AG09309 (cell line): ENCODE measurements at places on chromosomes 5 and 9.

- no peak for DNase-seq
Measured at GRCh38 chr5:39360471-39361111, 3.7 kb downstream of the C9 start.

GRCh38 chr9:125663127-125663526 lies 43.9 kb downstream of the MAPKAP1 start:
- no peak for DNase-seq

GRCh38 chr5:149221326-149221725 lies 50.3 kb upstream of the AFAP1L1 start:
- DNase-seq: peak; percentile 17

DNA sequence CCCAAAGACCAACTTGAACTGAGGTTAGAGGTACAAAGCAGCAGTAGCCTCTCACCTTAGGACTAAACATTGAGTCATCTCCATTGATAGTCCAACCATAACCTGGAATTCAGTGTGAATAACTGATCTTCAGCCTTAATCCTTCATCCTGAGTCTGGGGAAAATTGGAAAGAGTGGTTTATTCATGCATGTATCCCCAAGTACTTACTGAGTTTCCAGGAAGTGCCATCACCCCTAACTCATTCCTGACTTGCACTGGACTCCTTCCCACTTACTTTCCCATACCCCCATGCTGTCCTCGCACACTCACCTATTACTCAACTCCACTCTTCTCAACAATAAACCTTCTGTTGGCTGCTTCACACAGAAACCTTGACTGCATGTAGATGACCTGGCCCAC lies 161.4 kb upstream of the ZNF462 start:
- no peak for DNase-seq

GRCh38 chr5:172741206-172741582 lies 29.8 kb downstream of the DUSP1 start:
- DNase-seq: no peak

DNA sequence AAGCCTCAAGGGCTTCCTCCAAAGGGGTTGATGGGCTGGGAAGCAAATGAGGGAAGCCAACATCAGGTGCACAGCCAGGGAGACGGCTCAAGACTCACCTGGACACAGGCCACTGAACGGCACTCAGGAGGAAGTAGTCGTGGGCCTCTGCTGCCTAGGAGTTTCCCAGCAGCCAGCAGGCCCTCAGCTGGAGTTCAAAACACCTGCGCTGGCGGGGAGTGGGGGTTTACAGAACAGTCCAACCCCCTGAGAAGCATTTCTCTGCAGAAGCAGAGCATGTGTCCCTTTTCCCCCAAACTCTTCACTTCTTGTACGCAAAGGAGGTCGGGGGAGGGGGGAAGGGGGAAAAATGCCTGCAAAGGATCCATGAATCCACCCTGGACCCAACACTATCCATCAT lies 2.3 kb downstream of the WHRN start:
- no peak for DNase-seq

- no peak for DNase-seq
Measured at GRCh38 chr5:135429301-135430134, 17.6 kb downstream of the DCANP1 start.

- DNase-seq: no peak
Measured at GRCh38 chr9:89945133-89945532, 340.3 kb downstream of the GADD45G start.

- no peak for DNase-seq
Measured at GRCh38 chr5:67996596-67996995, 219.0 kb upstream of the PIK3R1 start.

GRCh38 chr9:91465420-91465819 lies 41.8 kb upstream of the NFIL3 start:
- DNase-seq: peak; percentile 35

- no peak for DNase-seq
Measured at GRCh38 chr5:69517763-69518212, 25.2 kb downstream of the OCLN start.

DNA sequence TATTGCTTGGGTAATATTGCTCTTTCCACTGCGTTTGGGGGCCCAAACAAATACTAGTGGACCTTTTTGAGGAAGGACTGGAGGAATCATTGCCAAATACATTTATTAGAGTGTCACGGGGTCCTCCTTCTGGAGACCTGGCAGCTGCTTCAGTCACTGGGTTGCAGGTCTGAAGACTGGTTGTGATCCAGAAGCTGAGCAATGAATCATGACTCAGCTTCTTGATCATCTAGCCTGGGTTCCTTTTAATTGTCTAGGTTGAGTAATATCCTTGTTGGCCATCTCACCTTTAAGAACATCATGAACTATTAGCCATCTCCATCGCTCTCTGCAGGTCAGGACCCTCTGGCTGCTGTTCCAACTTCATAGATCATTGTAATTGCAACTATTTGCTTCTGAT lies 15.4 kb upstream of the UBAP1 start:
- DNase-seq: no peak

DNA sequence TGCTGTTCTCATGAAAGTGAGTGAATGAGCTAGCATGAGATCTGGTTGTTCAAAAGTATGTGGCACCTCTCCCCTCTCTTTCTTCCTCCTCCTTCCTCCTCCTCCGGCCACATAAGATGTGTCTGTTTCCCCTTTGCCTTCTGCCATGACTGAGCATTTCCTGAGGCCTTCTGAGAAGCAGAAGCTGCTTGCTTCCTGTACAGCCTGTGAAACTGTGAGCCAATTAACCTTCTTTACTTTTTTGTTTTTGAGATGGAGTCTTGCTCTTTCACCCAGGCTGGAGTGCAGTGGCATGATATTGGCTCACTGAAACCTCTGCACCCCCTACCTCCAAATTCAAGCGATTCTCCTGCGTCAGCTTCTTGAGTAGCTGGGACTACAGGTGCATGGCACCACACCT lies 6.1 kb downstream of the S100Z start:
- DNase-seq: no peak

GRCh38 chr5:150541895-150542294 lies 34.0 kb downstream of the NDST1 start:
- no peak for DNase-seq

GRCh38 chr5:180704362-180704761 lies 35.5 kb downstream of the OR2Y1 start:
- DNase-seq: no peak

DNA sequence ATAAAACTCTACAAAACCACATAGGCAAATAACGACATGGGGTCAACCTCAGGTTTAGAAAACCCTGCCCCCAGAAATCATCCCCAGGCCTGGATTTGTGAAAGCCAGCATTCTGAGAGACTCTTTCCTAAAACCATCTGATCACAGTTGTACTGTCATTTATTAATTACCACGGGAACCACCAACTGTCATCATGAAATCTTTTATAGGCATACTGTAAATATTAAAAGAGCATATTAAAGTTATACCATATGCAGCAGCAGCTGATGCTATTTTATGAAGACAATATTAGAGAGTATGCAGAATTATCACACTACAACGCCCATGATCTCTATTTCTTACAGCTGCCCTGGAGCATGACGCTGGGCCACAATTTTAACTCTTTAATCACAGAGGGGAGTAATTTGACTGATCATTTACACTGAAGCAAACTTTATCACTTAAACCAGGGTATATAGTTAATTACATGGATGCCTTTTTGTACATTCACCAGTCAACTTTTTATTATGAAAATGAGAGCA lies 9.0 kb upstream of the ZDHHC21 start:
- DNase-seq: no peak

- DNase-seq: no peak
Measured at GRCh38 chr9:19247420-19247819, 16.9 kb downstream of the DENND4C start.

- DNase-seq: no peak
Measured at GRCh38 chr5:158714049-158714643, 385.6 kb downstream of the EBF1 start.

DNA sequence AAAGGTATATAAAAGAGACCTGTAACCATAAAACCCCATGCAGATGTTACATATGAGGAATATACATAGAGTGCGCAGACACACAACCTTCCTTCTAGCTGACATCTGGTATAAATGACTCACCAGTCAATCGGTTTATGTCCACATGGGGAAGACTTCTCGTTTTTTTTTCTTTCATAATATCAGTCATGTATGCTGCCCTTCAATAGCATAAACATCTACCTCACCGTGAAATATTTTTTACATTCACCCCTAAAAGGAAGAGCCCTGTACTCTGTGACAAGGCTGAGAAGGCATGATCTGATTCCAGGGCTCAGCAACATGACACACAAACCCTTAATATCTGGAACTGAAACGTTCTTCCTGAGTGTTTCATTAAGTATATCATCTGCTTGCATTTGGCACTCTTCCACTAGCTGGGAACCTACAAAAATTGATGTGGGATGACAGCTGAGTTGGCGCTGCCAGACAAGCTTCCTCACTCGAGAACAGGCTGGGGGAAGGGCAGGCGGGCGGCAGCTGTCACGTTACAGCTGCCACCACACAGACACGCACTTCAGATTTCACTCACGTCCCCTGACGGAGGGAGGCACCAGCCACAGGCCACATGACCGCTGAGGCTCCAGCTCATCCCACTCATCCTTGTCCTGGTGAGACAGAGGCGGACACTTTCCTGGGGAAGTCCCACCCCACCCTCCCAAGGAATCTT lies 74.2 kb downstream of the SHB start:
- no peak for DNase-seq

DNA sequence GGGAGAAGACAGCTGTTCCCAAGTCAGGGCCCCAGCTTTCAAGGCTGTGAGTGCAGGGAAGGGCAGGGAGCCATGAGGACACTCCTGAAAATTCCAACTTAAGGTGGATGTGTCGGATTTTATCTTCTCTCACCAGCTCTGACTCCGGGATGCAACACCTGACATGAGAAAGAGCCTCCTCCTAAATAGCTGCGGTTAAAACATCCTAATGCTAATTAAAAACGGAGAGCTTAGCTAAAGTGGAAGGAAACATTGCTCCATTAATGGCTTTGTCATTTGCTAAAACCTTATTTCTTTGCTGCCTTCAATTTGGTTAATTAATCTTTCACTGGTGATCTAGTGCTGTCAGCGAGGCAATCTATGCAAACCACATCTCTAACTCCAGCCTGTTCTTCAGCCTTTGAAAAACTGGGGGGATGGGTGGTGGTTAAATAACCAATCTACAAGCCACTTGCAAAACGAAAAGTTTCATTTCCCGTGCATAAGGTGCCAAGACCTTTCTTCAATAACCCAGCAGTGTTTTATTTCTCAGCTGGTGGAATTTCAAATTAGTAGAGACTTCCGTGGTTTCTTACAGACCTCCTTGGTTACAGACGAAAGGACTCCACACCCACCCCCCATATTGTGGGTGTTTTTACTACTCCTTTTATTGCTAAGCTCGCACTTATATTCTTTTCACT lies 379.6 kb downstream of the MLLT3 start:
- DNase-seq: no peak

DNA sequence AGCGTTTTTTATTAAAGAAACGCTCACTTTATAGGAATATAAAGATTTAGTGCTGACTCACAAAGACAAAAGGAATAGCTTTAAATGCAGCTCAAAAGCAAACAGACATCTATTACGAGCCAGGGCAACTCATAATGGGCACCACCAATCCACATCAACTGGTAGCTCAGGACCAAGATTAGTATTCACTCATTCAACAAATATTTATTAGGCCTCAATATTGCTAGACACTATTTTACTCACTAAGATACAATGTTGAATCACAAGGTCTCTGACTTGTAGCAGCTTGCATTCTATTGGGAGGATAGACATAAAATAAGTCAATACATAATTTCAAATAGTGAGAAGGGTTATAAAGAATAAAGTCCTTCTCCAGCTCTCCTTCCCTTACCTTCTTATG lies 8.0 kb upstream of the MAN2A1 start:
- DNase-seq: no peak

GRCh38 chr5:125033602-125034001 lies 287.2 kb upstream of the ZNF608 start:
- no peak for DNase-seq

- DNase-seq: no peak
Measured at GRCh38 chr9:70257991-70258691, 637 bp upstream of the SMC5 start.

DNA sequence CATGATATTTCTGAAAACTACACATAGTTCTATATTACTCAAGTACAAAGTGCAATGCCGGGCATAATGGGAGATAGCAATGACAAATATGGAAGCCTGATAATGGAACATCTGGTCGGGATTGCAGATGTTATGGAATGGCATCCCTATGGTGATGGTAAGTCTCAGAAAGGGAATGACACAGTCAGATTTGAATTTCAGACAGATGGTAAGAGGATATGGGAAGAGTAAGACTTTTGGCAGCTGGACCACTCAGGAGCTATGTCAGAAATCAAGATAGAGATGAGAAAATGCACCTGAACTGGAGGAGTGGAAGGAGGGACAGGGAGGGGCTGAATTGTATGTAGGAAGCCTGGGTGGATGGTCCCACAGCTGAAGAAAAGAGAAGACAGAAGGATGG lies 200.0 kb downstream of the DTWD2 start:
- DNase-seq: no peak

DNA sequence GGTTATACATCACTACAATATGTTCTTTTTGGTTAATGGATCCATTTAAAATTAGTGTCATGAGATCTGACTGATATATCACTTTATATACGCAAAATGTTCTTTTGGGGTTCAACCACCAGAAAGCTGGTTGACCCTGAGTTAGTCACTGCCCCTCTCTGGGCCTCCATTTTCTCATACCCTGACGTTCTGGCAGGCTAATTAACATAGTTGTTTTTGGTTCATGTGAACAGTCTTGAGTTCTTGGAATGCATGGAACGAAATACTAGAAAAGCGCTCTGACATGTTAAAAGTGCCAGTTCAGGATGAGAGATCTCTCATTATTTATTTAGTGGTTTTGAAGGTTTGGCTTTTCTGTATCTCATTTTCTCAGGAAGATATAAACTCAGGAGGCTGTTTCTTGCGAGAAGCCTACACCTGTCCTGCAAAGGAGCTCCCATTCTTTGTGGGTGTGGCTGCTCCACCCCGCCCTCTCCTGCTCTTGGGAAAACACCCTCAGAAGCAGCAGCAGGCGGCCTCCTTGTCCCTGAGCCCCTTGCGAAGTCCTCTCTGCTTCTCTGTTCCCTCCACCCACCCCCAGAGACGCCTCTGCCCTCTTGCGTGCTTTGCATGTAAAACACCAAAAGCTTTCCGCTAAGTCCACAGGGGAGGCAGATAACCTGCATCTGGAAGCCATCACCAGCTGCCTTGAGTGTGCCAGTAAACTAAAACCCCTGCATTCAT lies 302.4 kb upstream of the PANK3 start:
- DNase-seq: no peak

- no peak for DNase-seq
Measured at GRCh38 chr9:132183134-132183533, 21.3 kb downstream of the NTNG2 start.

DNA sequence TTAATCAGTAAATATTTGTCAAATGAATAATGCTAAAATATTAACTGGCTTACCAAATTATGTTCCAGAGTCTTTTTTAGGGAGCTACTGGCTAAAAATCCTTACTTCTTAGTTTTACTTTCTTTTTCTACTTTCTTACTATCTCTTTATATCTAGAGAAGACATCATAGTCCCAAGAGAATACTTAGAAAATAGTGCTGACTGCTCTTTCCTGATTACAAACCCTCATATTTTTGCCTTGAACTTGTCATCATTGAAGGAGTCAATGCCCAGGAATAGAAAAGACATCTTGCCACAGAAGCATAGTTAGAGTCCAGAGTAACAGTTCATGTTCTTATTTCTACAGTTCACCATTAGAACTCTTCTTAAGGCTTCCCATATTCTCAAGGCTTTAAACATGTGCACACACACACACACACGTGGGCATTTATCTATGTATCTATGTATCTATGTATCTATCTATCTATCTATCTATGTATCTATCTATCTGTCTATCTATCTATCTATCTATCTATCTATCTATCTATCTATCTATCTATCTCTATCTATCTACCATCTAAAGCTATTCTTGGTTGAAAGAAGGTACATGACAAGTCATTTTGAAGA lies 654.3 kb downstream of the ANXA1 start:
- no peak for DNase-seq
